ENCODE measurements at places on chromosomes 6 and 20.

- DNase-seq: no peak
Measured at GRCh38 chr20:22663528-22664025, 79.2 kb upstream of the FOXA2 start.

- no peak for DNase-seq
Measured at GRCh38 chr6:11062715-11063114, 18.6 kb upstream of the ELOVL2 start.

- DNase-seq: peak; percentile 61
Measured at GRCh38 chr6:26123675-26123946, 36.4 kb downstream of the HFE start.

GRCh38 chr6:167996424-167997199 lies 859 bp upstream of the KIF25 start:
- no peak for DNase-seq

GRCh38 chr6:80528115-80528514 lies 421.6 kb downstream of the BCKDHB start:
- no peak for DNase-seq

- no peak for DNase-seq
Measured at GRCh38 chr20:46151936-46152335, 33.8 kb downstream of the CD40 start.

DNA sequence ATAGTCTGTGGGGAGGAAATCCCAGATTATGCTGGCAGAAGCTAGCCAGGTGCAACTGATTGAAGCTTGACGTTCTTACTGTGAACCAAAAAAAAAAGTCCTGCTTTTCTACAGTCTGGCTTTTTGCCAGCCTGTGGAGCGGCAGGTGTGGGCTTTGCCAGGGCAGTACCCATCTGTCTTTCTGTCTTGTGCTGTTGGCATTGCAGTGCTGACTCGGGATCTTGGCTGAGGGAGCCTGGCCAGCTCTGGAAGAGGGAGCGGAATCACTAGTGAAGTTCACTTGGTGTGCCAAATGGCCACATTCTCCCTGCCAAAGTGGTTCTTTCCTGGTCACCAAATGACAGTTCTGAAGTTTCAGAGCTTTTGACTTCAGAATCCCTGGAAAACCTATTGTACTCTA lies 5.0 kb downstream of the KIF3B start:
- no peak for DNase-seq

- no peak for DNase-seq
Measured at GRCh38 chr20:58048096-58048702, 180.3 kb downstream of the ANKRD60 start.

DNA sequence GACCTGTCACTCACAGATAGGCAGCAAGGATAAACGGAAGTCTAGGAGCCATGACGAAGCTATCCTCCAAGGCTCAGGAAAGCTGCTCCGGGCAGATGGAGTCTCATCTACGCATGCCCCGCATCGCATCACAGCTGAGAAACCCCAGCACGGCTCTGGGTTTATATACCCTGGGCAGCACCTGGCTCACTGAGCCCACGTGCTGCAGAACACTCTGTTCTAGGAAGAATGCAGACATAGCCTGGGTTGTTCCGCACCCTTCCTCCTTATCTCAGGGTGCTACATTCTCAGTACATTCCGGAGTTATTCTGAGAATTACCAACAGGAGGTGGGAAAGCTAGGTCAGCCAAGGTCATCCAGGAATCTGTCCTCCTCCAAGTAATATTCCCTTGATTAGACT lies 260.4 kb downstream of the CBLN4 start:
- DNase-seq: no peak

GRCh38 chr20:8421981-8422380 lies 289.9 kb downstream of the PLCB1 start:
- no peak for DNase-seq

DNA sequence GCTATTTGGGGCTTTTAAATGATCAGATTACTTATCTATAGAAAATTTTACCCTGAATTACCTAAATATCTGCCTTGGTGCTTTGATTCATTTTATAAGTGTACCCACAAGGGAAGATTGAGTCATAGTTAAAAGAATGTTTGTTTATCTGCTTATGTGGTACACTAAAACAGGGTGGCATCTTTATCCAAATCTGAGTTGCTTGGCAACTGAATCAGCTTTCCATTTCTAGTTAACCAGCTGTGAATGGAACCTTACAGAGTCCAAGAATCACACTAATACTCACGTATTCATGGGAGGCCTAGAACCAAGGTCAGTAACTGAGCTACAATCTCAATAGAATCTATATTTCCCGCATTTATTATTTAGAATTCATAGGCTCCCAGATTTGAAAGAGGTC lies 44.0 kb upstream of the CAP2 start:
- no peak for DNase-seq

- DNase-seq: no peak
Measured at GRCh38 chr6:154367336-154367735, 10.7 kb upstream of the IPCEF1 start.

DNA sequence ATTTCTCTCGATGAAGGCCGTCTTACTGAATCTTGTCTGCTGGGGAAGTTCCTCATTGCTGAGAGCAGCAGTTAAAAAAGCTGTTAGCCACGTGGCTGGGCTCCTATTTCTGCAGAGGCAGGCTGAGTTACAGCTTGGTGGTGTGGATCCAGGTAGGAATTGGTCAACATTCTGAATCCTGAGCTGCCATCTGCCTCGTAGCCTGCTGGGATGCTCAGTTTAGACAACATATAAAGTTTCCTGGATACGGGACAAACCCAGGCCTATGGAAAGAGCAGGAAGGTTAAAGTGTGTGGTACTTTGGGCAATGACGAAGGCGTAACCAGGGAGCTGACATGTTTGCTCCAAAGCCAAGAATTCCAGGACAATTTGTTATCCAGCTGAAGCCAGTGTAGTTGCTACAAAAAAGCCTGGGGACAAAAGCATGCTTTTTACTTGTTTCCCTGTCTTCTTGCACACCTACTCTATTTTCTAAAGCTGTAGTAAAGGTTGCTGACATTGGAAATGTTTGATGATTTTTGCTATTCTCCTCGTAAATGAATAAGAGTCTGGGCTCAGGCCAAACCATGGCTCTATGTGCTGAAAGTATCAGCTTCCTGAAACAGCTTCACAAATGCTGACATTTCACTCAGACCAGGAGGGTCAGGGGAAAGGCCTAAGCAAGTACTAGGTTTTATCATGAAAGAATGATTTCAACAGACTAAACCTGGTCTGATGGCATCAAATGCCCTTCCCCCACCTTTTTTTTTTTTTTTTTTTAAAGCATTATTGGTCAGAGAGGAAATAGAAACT lies 12.4 kb upstream of the MYLK2 start:
- DNase-seq: no peak
